Hindlimb muscle (tissue), 1 donor: ENCODE measurements at places on chromosomes 7 and 10.

DNA sequence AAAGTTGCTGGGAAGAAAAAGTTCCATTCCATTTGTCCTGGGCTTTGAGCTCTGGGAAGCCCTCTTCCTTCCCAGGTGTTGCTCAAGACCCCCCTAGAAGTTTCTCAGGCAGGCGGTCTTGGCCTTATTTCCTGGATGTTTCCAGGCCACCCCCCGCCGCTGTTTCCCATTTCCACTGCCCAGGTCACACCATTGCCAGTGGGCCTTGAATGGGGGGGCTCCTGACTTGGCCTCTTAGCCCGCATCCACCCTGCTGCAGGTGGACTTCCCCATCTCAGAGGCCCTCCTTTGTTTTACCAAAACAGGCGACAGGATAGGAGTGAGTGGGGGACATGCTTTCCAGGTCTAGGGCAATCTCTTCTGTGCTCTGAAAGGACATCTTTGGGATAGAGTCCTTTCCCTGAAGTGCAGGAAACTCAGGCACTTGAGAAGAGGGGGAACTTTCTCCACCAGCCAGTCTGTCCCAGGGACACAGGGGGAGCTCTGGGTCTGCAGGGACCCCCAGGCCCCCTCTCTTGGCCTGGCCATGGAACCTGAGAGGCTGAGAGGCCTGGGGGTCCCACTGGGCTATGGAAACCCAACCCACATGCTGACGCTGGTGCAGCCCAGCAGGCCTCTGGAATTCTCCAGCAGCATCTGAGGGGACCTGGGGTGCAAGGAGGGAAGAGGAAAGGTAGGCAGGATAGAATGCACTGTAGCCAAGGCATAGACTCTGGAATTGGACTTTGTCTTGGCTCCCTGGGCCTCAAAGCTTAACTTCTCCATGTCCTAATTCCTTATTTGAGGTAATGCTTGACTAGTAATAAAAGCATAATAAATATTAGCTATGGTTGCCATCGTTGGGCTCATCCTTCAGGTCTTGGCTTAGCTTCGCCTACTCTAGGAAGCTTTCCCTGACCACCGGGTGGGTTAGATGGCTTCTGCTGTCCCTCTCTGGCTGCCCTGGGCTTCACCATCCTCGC, 17.6 kb downstream of the NEURL1 start:
- DNase-seq, result no peak

- DNase-seq, result no peak
Observed at GRCh38 chr10:50417486-50417885, 166.2 kb upstream of the ASAH2 start.

- no peak for DNase-seq
Observed at GRCh38 chr7:142881586-142882337, 3.8 kb downstream of the TRPV6 start.

DNA sequence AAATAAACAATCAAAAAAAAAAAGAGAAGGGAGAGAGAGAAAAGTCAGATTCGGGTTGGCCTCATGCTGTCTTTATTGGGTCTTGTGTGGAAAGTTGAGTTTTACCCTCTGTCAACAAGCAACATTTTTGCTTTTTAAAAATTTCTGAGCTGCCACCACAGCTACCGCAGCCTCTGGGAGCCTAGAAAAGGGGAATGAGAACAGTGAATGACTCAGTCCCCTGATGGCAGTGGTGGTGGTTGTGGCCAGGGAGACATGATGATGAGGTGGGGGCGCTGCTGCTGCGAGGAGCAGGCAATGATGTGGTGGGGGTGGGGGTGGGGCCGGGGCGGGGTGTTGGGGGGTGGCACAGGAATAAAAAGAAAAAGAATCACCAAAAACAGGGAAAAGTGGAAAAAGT, 20.0 kb upstream of the CREB3L2 start:
- no peak for DNase-seq

DNA sequence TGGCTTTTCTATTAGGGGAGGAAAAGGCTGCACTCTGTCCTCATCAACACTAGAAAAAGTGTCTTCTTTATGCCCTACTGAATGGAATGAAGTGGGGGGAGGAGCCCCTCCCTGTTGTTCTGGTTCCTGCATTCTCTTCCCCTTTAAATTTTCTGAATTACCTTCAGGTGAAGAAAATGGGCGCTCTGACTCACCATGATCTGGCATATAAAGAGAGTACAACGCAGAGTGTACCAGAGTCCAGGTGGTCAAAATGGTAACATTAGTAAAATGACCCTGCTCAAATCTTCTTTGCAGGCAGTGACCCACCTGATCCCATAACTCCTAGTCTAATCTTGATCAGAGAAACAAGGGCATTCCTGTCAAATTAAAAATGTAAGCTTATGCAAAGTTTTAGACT, 80.7 kb downstream of the THSD7A start:
- no peak for DNase-seq

DNA sequence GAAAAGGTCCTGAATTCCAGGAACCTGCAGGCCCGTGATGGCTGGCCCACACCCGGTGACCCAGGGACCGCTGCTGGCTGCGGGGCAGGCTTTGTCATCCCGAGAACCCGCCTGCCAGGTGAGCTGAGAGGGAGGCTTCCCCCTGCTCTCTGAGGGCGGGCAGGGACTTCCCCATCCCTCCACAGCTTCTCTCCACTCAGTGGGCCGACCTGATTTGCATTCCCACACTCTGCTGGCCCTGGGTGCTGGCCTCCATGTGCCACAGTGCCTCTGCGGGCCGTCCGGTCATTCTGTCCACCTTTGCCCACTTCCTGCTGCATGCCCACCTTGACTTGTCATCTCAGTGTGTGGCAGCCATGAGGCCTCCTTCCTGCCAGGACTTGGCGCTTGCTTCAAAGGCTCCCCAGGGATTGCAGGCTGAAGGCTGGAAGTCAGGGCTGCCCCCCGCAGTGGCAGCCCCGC, 35.3 kb downstream of the PALD1 start:
- DNase-seq, result no peak

GRCh38 chr10:125114761-125115391, 45.5 kb downstream of the CTBP2 start:
- DNase-seq, result no peak

GRCh38 chr10:59913547-59914237, 7.3 kb upstream of the CCDC6 start:
- no peak for DNase-seq

GRCh38 chr7:4638781-4639575, 43.1 kb upstream of the FOXK1 start:
- DNase-seq, result no peak

DNA sequence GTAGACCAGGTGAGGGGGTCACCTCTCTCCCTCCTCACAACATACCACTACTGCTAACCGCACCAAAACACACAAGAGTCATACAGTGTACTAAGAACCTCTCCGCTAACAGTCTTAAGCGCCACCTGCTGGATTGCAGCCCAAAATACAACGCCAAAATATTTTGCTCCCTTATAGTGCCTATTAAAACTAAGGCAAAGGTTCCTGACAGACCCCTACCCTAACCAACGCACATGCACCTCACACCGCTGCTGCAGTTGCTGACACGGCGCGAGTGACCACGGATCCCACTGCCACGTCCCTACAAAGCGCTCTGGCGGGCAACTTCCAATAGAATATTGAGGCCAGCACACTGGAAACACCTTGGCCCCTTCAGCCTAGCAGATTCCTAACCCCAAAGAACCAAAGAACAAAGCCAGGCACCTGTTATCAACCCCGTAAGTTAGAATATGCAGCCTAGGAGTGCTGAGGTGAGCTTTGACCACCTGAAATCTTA, 563.6 kb upstream of the SEMA3D start:
- DNase-seq, result no peak

DNA sequence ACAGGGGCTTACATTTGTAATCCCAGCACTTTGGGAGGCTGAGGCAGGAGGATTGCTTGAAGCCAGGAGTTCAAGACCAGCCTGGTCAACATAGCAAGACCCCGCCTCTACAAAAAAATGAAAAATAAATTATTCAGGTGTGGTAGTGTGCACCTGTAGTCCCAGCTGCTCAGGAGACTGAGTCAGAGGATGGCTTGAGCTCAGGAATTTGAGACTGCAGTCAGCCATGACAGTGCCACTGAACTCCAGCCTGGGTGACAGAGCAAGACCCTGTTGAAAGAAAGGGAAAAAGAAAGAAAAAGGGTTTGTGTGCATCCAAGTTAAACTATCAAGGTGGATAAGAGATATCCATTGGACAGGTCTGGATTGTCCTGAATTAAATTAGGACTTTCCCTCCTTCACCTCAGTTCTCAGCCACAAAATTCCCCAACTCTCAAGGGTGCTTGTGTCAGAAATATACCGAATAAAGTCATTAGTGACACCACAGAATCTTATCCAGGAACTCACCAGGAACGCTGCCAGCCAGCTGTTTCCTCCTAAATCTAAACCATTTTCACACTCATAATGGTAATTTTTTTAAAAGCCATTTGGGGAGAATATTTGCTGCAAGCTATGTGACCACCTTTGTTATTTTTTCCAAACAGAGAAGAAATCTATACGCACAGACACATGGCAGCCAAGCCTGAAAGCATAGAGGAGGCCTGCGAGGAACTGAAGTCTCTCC, 12.0 kb downstream of the AFAP1L2 start:
- no peak for DNase-seq

- DNase-seq, result no peak
Observed at GRCh38 chr10:38076687-38077086, 17.4 kb upstream of the ZNF37A start.

DNA sequence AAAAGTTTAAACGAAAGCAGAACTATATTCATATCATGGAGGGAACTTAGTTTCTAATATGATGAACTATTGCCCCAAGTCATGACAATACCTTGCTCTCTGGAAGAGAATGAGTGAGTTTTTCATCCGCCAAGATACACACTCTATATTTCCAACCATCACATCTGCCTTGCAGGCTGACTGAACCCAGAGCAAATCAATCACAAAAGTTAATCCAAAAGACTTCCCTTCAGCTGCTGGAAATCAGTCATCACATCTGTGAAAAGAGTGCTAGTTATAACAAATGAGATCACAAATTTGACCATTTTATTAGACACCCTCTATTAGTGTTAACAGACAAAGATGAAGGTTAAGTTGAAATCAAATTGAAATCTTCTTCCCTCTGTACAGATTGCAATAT, 261.7 kb upstream of the PRKCQ start:
- DNase-seq, result no peak

- DNase-seq, result no peak
Observed at GRCh38 chr10:665579-666091, 23.8 kb downstream of the DIP2C start.

- DNase-seq, result no peak
Observed at GRCh38 chr10:126638542-126638941, 32.0 kb downstream of the C10orf90 start.

DNA sequence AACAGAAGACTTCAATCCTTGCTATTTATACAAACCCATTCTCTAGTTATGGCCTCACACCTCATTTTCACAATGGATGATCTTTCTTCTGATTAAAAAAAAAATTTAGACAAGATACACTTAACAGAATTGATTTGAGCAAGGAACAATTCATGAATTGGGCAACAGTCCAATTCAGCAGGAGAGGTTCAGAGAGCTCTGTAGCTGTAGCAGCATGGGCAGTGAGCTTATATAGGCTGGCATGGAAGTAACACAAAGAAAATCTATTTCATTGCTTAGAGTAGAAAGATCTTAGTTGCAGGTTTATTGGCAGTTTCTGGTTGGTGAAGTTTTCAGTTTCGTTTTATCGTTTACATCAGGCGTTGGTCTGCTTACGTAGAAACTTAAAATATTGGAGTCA, 23.0 kb upstream of the LRGUK start:
- DNase-seq, result no peak
